Heart right ventricle (tissue), 16 donors: ENCODE measurements at places on chromosomes 16 and 17. TPM values are rescaled to one million over a fixed set of nuclear protein-coding genes. Genes with fewer than 3 reads are reported as not detected.

The CBX2 gene
- 1.5 TPM for total RNA-seq

DNA sequence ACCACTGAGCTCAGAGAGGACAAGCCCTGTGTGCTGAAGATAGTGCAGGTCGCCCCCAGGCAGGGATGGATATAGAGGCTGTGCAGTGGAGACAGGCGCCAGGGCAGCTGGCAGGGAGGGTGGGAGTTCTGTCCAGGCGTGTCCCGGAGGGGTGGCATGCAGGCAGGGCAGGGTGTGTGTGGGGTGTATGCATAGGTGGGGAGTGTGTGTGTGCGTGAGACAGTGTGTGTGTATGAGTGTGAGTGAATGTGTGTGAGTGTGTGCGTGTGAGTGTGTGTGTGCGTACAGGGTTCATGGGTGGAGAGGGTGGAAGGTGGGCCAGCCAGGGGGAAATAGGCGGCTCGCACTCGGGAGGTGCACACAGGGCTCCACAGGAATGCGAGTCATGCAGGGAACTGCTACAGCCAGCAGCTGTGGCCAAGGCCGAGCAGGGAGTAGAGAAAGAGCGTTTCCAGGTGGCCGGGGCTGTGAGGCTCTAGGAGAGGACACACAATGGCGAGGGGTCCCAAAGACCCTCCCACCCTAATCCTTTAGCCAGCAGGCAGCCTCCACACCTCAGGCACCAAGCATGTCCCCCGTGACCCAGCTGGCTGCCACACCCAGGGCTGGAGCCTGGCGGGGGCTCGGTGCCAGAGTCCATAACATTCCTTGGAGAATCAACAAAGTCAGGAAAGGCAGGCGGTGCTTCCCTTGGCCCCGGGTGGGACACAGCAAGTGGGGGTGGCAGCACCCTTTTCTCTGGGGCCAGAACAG, 4.6 kb downstream of the PLCD3 start:
- no peaks in the 10 kb centered on the region for H3K27me3 ChIP-seq
- DNase-seq: peak; percentile 76
- no peak overlapping the region for H3K4me3 ChIP-seq
- no peaks in the 10 kb centered on the region for H3K36me3 ChIP-seq
- H3K27ac ChIP-seq: peak overlapping the region; percentile 82

The SMCR8 gene
- total RNA-seq: 11.0 TPM

GRCh38 chr17:77722366-77722765, 236.1 kb upstream of the TNRC6C start:
- H3K4me3 ChIP-seq: no peak overlapping the region
- H3K36me3 ChIP-seq: no peaks in the 10 kb centered on the region
- H3K27ac ChIP-seq: no peak overlapping the region
- no peaks in the 10 kb centered on the region for H3K4me1 ChIP-seq
- DNase-seq: no peak
